NCI-H2227 treated with DMSO at 0.1 percent for 48 hours (cell line): ENCODE measurements at places on chromosomes 5 and 9.

DNA sequence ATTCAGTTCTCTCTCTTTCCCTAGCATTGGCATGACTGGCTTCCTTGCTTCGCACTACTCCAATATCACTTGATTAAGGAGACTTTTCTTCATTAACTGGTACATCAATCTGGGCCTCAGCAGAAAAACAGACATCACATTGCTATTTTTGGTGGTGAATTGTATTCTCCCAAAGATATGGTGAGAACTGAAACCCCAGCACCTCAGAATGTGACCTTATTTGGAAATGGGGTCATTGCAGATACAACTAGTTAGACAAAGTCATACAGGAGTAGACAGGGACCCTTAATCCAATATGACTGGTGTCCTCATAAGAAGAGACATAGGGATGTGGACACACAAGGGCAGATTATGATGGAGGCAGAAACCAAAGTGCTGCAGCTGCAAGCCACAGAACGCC is 7.5 kb upstream of the RAD23B start:
- DNase-seq: no peak

GRCh38 chr9:121637713-121638220 is 13.7 kb upstream of the DAB2IP start:
- peak; percentile 77 for DNase-seq

GRCh38 chr5:81854485-81854884 is 103.6 kb upstream of the SSBP2 start:
- no peak for DNase-seq

DNA sequence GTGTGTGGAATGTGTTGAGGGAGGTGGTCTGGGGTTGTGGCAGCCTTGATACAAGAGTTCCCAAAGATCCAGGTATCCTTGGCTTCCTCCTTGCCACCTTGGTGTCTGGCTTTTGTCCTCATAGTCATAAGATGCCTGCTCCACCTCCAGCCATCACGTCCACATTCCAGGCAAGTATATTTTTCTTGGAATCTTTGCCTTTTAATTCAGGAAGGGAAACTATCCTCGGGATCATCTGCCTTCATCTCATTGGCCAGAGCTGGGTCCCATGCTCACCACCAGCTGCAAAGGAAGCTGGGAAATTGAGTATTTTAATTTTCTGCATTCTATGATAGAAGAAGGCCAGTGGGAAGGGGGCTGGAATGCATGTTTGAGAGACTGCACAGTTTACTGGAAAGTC is 186.7 kb downstream of the C9orf50 start:
- no peak for DNase-seq

- DNase-seq: no peak
Observed at GRCh38 chr9:106843371-106843770, 19.6 kb upstream of the ZNF462 start.

DNA sequence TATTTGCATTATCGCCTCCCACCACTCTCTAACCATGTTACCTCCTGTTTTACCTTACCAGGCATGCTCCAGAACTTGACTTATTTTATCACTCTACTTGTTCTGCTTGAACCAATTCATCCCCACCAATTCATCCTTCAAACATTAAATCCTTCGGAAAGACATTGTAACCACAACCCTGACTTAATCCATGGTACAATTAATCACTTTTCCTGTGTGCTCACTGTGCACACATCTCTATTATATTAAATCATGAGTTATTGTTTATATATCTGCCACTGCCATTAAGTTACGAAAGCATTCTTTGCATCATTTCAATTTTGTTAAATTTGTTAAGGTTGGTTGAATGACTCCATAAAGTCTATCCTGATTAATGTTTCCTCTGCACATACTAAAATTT is 7.4 kb upstream of the C5orf46 start:
- DNase-seq: no peak

GRCh38 chr9:120932086-120932823 is 5.7 kb upstream of the TRAF1 start:
- no peak for DNase-seq

GRCh38 chr9:101705135-101705661 is 33.2 kb downstream of the GRIN3A start:
- DNase-seq: no peak

GRCh38 chr9:137268538-137269201 is 8.9 kb upstream of the TOR4A start:
- DNase-seq: no peak

GRCh38 chr9:121706149-121706750 is 54.8 kb downstream of the DAB2IP start:
- no peak for DNase-seq

DNA sequence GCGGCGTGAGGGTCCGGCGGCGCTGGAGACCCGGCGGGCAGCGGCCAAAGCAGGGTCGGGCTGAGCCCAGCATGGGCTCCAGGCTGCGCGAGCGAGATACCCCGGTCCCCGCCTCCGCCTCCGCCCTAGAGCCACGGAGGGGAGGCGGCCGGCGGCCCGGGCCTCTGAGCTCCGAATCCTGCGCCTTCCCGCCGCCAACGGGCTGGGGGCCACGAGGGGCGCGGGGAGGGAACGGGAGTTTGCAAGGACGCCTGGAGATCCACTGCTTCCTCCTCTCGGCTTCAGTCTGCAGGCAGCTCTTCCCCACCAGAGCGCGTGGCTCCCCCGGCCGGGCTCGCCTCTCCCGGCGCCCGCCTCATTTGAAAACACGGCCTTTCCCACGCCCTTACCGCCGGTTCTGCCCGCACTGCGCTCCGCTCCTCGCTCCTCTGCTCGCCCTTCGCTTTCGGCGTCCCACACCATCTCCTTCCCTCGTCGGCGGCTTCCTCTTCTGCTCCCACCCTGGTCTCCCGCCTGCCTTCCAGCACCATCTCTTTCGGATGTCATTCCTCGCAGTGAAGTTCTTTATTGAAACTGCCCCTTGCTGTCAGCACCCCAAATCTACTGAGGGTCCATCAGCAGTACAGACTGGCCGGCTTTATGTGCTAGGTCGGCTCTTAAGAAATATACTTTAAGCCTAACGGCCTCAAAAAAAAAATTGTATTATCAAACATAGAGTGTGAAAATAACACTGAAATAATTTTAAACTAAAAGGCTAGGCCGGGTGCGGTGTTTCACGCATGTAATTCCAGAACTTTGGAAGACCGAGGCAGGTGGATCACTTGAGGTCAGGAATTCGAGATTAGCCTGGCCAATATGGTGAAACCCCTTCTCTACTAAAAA is 105.0 kb upstream of the FAM120A start:
- peak; percentile 60 for DNase-seq

- no peak for DNase-seq
Observed at GRCh38 chr9:95776176-95776575, 99.3 kb upstream of the ERCC6L2 start.

GRCh38 chr5:5288201-5288600 is 134.3 kb upstream of the ICE1 start:
- no peak for DNase-seq

- DNase-seq: no peak
Observed at GRCh38 chr9:69985971-69986370, 57.7 kb upstream of the MAMDC2 start.

DNA sequence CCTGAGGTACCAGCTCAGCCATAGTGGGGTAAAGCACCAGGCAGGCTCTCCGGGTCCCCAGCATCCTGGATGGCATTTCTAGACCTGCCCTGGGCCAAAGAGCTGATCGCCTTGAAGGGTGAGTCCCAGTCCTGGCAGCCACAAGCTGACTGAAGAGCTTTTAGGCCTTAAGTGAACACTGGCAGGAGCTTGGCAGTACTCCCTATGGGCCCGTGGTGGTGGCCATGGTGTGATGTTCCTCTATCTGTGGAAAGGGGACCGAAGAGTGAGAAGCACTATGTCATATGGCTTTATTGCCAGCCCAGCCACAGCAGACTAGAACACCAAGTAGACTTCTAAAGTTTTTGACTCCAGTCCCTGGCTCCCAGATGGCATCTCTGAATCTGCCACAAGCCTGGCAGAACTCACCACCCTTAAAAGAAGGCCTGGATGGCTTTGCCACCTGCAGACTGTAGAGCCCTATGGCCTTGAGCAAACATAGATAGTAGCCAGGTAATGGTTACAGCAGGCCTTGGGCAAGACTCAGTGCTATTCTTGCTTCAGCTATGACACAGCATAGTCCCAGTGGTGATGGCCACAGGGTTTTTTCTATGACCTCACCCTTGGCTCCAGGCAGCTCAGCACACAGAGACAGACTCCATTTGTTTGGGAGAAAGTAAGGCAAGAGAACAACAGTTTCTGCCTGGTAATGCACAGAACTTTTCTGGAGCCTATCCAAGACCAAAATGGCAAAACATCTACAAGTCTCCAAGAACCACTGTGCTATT is 801.5 kb upstream of the DMAC1 start:
- DNase-seq: no peak

GRCh38 chr5:75616971-75617621 is 5.8 kb downstream of the ANKDD1B start:
- no peak for DNase-seq

- DNase-seq: peak; percentile 49
Observed at GRCh38 chr5:94618029-94618492, 343 bp downstream of the KIAA0825 start.

- DNase-seq: no peak
Observed at GRCh38 chr9:12439267-12439666, 253.9 kb upstream of the TYRP1 start.

DNA sequence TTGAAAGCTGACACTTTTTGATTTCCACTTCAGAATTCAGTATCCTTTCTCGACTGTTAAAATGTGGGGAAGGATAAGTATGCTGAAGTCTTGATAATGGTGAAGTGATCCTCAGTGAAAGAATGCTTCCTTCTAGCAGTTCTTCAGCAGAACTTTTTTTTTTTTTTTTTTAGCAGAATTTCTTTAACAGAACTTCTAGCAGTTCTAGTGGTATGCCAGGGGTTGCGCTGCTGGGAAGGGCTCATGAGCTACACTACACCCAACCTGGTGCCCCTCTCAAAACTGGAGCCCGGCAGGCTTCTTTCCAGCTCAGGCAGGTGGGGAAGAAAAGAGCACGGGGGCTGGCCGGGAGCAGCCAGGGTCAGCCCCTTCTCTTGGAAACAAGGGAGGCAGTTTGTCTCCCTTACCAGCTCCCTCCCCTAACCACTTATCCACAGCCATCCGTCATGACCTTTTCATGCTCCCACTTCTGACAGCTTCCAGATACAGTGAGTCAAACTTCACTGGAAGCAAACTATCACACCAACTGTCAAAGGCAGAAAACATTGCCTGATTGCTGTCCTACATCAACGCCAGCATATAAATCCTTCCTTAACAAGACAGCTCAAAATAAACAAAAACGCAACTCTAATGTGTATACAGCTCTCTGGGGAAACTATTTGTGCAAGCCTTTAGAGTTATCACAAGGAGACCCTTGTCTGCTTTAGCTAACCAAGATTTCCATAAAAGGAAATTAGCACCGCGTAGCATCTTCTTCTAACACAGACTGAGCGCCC is 211.5 kb downstream of the GAPVD1 start:
- peak; percentile 10 for DNase-seq

DNA sequence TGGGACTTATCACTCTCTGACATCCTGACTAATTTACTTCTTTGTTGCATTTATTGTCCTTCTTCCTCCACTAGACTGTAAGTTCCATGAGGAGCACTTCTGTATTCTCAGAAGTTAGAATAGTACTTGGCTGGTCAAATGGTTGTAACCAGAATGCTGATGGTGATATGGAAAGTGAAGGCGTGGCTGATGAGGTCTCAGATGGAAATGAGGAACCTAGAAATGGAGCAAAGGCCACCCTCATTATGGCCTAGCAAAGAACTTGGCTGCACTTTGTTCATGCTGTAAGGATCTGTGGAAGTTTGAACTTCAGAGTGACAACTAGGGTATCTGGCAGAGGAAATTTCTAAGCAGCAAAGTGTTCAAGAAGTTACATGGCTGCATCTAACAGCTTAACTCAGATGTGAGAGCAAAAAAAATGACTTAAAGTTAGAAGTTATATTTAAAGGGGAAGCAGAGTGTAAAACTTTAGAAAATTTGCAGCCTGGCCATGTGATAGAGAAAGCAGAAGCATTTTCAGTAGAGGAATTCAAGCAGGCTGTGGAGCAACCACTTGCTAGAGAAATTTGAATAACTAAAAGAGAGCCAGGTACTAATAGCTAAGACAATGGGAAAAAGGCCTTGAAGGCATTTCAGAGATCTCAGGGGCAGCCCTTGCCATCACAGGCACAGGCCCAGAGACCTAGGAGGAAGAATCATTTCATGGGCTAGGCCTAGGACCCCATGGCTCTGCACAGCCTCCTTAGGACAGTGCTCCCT is 14.9 kb upstream of the SLC22A5 start:
- DNase-seq: no peak

- no peak for DNase-seq
Observed at GRCh38 chr9:82108474-82108873, 119.9 kb downstream of the SPATA31D1 start.

- no peak for DNase-seq
Observed at GRCh38 chr5:74310997-74311930, 329.3 kb downstream of the ENC1 start.

DNA sequence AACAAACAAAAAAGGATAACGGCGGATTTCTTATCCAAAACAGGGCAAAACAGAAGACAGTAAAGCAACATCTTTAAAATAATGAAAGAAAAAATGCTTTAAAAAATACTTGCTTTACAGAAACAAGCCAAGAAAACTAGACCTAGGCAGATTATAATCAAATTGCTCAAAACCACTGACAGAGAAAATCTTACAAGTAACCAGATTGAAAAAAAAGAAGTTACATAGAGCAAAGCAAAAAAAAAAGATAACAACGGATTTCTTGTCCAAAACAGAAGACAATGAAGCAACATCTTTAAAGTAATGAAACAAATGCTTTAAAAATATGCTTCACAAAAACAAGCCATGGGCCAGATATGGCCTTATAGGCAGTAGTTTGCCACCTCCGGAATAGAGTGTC is 51.1 kb downstream of the RICTOR start:
- no peak for DNase-seq

GRCh38 chr5:21603796-21604195 is 1249.3 kb downstream of the CDH12 start:
- no peak for DNase-seq

DNA sequence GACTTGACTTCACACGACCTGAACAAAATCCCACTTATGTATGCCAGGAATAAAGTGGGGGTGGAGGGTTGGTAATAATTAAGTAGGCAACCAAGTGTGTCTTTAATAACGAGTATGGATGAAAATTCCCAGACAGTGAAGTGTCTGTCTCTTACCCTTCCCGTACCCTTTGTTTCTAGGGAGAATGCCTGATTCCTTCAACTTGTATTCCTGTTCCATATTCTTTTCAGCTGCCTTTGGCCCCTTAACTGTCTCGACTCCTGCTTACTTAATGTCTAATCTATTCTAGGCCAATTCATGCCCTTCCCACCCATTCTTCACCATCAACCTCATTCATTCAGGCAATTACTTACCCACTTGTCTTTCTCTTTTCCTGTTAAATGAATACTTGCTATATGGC is 380.5 kb downstream of the RAB3C start:
- peak; percentile 9 for DNase-seq
